Germinal center (tissue), 1 donor: ENCODE measurements at places on chromosomes 6 and 20.

- DNase-seq, result no peak
These were observed 40.1 kb downstream of the ADNP start for GRCh38 chr20:50891138-50891537.

GRCh38 chr20:53658973-53659372 is 65.3 kb upstream of the ZNF217 start:
- DNase-seq, result no peak

GRCh38 chr20:13009682-13010406 is 1.1 kb downstream of the SPTLC3 start:
- peak; percentile 17 for DNase-seq

GRCh38 chr6:169848946-169849345 is 97.5 kb downstream of the ERMARD start:
- no peak for DNase-seq
